Skin of body (tissue), 3 donors: ENCODE measurements at places on chromosomes 6 and 20. TPM values are rescaled to one million over a fixed set of nuclear protein-coding genes. Genes with fewer than 3 reads are reported as not detected.

The PI16 gene
- 10.1 TPM for total RNA-seq

The PPP1R14C gene
- 18.3 TPM for total RNA-seq

The TMEM200A gene
- 9.3 TPM for total RNA-seq

The HLA-G gene
- 0.10 TPM for total RNA-seq

The OLIG3 gene
- total RNA-seq: not detected

The SLC35B2 gene
- total RNA-seq: 26.1 TPM

The CYP39A1 gene
- 10.8 TPM for total RNA-seq

The TRIM10 gene
- 2.2 TPM for total RNA-seq

The APCDD1L gene
- total RNA-seq: 3.0 TPM
